CD4-positive, alpha-beta T cell (primary cell): ENCODE measurements at places on chromosomes 3 and 15.
A peak's percentile ranks its signal among the peaks of the same experiment; 100 is the strongest.

GRCh38 chr3:17801131-17801530, 58.7 kb upstream of the TBC1D5 start:
- DNase-seq, result no peak

GRCh38 chr3:32457971-32458471, 44.6 kb downstream of the CMTM6 start:
- peak; percentile 76 for DNase-seq

DNA sequence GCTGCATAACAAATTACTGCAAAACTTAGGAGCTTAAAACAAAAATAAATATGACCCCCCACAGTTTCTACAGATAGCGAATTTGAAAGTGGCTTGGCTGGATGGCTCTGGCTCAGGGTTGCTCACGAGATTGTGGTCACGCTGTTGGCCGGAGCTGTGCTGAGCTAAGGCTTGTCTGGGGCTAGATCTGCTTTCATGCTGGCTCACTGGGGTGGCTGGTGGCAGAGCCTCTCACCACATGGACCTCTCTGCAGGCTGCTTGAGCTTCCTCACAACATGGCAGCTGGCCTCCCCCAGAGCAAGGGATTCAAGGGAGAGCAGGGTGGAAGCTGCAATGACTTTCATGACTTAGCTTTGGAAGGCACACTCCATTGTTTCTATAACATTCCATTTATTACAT, 354.1 kb downstream of the SHQ1 start:
- no peak for DNase-seq

DNA sequence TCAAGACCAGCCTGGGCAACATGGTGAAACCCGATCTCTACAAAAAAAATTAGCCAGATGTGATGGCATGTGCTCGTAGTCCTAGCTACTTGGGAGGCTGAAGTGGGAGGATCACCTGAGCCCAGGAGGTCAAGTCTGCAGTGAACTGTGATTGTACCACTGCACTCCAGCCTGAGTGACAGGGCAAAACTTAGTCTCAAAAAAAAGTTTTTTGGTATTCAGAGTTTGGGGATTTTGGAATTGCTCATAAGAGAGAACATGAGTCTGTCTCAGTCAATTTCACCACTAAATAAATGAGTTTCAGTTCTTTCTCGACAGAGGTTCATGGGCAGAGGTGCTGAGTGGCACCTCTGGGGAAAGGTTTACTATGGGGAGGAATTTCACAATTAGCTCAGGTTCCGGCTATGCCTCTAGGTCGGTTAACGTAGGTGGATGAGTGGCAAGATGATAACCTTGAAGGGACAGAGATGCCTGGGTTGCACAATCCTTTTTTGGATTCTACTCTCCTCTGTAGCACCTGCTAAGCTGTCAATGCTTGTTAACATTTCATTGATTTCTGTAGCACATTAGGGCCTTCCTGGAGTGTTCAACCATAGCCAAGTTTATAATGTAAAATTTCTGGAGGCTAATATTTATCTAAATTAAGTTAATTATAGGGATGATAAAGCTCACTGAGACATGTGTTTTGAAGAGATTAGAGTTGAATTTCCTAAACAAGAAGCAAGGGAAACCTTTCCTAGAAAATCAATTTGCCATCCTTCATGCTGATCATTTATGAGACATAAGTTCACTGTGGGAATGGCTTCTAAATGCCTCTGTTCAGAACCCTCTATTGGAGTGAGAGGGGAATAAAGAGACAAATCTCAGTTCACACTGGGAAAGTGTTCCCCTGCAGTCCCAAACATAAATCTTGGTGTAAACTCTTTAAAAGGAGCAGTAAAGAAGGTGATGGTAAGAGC, 37.4 kb upstream of the DCP1A start:
- no peak for DNase-seq

DNA sequence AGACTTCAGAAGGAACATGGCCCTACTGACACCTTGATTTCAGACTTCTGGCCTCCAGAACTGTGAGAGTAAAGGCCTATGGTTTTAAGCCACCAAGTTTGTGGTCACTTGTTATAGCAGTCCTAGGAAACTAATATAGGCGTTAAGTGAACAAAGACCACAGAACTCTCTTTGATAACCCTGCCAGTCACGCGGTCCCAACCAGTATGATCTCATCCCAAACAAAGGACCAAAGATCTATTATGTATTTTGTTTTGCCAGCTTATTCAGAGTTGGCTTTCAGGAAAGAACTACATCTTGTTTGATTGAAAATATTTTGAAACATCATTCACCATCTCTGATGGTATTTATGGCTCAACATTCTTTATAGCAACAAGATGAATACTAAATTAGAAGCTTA, 294.4 kb upstream of the SLCO3A1 start:
- DNase-seq, result no peak

GRCh38 chr15:99466701-99467337, 99.0 kb upstream of the MEF2A start:
- DNase-seq, result no peak

DNA sequence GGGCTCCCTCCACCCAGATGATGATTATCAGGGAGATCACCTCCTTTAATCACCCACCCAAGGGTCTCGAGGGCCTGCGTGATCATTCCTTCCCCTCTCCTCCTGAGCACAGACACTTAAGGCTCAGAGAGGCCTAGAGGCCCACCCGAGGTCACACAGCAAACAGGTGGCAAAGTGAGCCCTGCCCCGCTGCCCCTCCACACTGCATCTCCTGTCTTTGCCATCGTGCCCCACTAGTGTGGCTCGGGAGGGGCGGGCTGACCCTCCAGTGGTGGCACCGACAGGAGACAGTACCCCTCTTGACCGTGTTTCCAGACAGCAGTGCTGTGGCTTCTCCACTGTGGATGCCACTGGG, 4.9 kb upstream of the PLXND1 start:
- DNase-seq, result no peak

- no peak for DNase-seq
These were observed 31.6 kb upstream of the ACP3 start for GRCh38 chr3:132285620-132285945.

DNA sequence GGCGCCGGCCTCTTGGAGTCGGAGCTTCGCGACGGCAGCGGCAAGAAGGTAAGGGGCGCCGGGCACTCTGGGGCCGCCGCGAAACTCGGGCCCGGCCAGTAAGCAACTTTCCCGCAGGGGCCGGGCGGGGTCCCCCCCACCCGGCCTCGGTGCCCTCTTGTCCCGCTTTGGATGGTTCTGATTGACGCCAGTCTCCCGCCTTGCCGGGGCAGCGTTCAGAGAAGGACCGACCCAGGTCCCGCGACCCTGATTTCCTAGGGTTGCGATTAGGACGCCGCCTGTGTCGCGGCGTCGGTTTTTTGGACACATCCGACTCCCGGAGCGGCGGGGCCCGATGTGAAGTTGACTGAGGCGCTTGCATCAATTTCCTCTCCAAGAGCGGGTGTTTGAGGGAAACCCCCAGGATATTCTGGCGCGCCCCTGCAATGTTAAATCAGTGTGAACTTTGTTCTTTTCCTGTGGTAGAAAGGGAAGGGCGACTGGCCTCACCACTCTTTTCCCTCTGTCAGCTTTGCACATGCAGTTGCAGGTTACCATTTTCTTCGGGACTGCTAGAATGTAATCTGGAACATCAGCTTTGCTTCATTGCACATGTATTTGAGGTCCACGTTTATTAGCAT, 755 bp downstream of the PDE8A start:
- DNase-seq, result peak; percentile 56

GRCh38 chr3:196268284-196269163, 19.0 kb downstream of the PCYT1A start:
- DNase-seq, result no peak

- DNase-seq, result no peak
These were observed 279.4 kb downstream of the RSL24D1 start for GRCh38 chr15:54917312-54917711.

DNA sequence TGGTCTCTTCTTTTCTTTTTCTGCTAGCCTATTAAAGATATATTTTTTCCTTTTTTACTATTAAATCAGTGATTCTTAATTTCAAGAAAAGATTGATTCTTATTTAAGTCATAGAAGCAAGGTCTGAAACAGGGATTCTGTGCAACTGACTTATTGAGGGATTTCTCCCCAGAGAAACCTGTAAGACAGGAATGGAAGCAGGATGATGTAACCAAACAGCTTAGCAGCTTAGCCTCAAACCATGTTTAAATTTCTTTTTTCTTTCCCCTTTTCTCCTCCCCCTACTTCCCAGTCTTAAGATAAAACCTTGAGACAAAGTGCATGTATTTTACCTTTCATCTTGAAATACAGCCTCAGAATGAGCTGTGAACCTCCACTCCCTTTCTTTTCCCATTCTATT, 322.8 kb downstream of the NEK10 start:
- no peak for DNase-seq

- no peak for DNase-seq
These were observed 769.4 kb upstream of the GOLIM4 start for GRCh38 chr3:168865022-168865551.

- DNase-seq, result no peak
These were observed 513.4 kb downstream of the ZNF385D start for GRCh38 chr3:21237638-21238037.

- no peak for DNase-seq
These were observed 62.8 kb downstream of the CTDSPL start for GRCh38 chr3:37924453-37924852.

GRCh38 chr3:103873897-103874545, 1439.2 kb downstream of the ZPLD1 start:
- no peak for DNase-seq

GRCh38 chr15:77786956-77787355, 154.2 kb upstream of the LINGO1 start:
- DNase-seq, result no peak

DNA sequence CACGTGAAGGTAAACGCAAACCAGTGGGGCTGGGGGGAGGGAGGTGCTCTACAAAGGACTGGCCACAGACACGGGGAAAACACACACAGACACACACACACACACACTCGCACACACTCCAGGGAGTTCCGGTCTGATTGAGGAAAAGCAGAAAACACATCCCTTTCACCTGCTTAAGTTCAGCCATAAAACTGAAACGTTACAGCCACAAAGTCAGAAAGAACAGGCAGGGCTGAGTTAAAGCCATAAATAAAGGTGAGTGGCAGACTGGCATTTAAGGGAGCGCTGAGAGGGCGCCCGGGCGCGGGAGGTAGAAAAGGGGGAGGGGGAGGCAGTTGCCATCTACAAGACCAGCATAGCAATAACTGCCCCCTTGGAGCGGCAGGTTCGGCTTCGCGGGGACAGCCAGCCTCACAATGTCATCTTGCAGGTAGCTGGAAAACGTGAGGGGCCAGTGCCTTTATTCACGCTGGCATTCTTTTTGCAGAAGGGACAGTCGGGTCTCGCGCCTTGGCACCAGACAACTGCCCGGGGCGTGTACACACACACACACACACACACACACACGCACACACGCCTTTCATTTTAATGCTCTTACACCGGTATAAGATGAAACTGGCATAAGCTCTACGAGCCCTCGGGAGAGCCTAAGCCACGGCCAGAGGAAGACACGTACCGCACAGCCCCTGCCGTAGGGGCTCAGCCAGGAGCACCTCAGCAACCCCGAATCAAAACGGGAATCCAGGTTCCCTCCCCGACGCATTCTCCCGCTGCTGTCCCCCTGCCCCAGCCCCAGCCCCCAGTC, 866 bp downstream of the TNIK start:
- DNase-seq, result peak; percentile 48

DNA sequence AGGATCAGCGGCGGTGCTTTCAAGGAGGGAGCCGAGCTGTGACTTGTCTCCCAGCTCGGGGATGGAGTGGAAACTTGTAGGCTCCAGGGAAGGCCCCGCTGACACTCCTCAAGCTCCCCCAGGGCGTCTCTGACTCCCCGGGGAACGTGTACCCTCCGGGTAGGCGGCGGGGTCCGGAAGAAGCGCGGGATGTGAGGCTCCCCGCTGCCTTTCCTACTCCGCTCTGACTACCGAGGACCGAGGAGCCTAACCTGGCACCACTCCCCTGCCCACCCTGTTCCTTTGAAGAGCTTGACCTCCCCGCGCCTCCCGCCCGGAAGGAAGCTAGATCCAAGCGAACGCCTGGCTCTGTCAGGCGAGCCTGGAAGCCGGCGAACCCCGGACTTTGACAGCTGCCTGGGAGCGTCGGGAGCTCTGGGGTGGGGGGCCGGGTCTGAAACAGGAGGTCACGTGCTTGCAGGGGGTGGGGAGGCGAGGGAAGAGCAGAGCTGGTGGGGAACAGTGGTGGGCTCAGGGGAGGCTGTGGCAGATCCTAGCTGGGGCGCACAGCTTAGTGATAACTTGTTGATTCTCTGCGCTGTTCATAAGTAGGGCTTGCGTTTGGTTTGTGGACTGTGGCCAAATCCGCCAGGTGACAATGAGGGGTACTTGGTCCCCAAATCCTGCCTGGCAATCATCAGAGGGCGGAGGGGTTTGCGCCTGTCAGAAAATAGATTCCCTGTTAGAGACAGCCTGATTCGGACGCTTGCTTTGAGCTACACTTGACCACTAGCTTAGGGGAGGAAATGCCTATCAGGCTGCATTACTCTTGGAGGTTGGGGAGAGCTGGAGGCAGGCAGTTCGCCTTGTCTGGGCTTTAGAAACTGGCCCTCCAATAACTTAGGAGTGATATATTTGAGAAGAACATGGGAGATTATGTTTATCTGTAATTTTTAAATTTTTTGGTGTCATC, 1.2 kb downstream of the CLSTN2 start:
- DNase-seq, result no peak

GRCh38 chr15:62119227-62119864, 45.7 kb downstream of the C2CD4B start:
- DNase-seq, result no peak

DNA sequence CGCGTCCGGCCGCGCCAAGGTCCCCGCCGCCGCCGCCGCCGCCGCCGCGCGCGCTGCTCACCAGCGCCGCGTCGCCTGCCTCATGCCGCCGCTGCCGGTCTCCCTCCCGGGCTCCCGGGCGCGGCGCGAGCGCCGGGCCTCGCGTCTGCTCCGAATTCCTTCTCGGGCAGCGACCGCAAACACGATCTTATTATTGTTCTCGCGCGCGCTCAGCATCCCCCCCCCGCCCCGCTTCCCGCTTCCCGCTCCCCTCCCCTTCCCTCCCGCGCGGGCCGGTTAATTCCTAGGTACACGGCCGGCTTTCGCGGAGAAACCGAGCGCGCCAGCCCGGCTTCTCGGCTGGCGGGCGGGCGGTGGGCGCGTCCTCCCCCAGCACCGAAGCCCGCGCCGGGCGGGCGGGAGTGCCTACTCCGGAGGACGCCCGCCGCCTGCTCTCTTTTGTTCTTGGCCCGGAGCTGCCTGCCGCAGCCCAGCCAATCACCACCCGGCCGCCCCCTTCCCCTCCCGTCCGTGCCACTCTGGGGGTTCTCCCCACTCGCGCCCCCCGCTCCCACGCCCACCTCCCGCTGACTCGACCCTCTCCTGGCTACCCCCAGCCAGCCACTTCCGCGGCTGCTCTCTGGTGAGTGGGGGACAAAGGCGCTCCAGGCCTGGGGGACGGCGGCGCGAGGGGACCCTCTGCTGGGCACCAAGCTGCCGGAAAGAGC, at the start of gene HDGFL3:
TSS of gene HDGFL3 (minus strand) at position 164 of the 707 bp plus-strand sequence. CDS start 409 bp downstream, outside the sequence.
- DNase-seq, result no peak
